ENCODE measurements at places on chromosomes 11 and 22.

GRCh38 chr22:47575291-47575690 is 812.8 kb downstream of the TBC1D22A start:
- DNase-seq, result no peak

- DNase-seq, result no peak
Measured at GRCh38 chr22:47328550-47329243, 566.2 kb downstream of the TBC1D22A start.

DNA sequence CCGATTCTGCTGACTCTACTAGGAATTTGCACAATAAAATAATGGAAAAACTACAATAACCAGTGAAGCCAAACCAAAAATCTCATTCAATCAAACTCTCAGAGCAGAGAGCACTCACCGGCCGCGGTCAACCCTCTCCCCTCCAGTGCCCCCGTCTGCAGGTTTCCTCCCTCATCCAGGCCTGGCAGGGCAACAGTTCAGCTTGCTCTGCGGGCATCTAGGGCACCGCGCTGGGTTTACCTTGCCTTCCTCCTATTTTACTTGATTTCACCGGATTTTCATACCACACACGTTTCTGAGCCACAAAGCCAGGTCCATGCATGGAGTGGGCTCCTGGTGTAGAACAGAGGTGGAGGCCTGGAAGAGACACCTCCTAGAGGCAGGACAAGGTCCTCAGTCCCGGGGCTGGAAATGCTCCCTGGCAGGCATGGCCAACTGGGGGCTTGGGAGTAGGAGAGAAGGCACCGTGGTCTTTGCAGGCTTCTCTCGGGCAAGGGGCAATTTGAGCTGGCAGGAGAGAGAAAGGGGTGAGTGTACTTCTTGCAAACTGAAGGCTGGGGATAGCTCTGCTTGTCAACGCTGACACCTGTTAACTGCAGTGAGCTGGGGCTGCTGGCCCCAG is 938.4 kb downstream of the BRD1 start:
- no peak for DNase-seq

DNA sequence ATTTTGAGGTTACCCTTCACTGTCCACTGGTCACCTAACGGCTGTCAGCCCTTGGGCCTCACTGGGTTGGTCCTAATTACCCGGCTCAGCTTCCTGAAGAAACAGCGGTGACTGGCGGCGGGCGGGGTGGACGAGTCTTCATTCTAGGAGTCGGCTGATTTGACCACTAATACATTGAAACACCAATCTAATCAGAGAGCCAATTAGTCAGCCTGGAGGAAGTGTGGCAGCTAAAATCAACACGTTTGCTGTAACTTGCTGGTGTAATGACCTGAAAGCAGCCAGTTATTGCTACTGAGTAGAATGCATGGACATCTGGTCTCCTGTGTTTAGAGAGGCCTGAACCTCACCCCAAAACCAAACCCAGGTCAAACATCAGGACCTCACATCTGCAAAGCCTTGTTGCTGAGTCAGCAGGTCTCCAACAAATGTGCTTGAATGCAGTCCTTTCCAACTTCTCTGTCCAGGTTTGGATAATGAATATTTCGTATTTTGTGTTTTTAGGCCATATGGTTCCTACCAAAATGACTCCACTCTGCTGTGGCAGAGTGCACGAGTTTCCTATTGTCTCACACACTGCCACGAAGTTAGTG is 496.4 kb downstream of the BRD1 start:
- DNase-seq, result no peak

- DNase-seq, result no peak
Measured at GRCh38 chr11:17502630-17503029, 26.0 kb upstream of the ABCC8 start.

GRCh38 chr11:202490-202889 is 4.7 kb downstream of the BET1L start:
- no peak for DNase-seq

GRCh38 chr11:3913921-3914320 is 58.5 kb downstream of the STIM1 start:
- no peak for DNase-seq

- DNase-seq, result no peak
Measured at GRCh38 chr11:86064220-86064803, 4.6 kb downstream of the PICALM start.

DNA sequence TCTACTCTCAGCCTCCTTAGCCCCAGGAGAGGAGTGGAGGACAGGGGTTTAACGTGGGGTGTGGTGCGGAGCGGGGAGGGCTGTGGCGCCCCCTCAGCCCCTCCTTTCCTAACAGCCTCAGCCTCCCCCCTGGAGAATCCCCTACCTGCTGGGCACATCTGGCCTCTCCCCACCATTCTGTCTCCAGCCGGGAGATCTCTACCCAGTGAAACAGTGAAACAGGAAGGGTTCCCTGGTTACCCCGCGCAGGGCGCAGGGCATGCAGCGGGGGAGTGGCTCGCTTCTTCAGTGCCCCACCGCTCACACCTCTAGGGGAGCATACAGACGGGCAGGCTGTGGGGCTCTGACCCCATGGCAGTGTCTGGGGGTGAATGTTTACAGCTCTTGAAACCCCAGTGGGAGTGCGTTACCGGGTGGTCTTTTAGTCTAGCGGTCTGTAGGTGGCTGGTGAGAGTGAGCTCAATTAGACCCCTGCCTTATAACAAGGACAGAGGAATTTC is 54.7 kb upstream of the CCDC188 start:
- no peak for DNase-seq

GRCh38 chr11:44568658-44569473 is 3.4 kb downstream of the CD82 start:
- DNase-seq, result no peak

- DNase-seq, result no peak
Measured at GRCh38 chr11:31477528-31478222, 31.7 kb downstream of the IMMP1L start.

- DNase-seq, result no peak
Measured at GRCh38 chr11:111967649-111968048, 30.5 kb downstream of the DIXDC1 start.

DNA sequence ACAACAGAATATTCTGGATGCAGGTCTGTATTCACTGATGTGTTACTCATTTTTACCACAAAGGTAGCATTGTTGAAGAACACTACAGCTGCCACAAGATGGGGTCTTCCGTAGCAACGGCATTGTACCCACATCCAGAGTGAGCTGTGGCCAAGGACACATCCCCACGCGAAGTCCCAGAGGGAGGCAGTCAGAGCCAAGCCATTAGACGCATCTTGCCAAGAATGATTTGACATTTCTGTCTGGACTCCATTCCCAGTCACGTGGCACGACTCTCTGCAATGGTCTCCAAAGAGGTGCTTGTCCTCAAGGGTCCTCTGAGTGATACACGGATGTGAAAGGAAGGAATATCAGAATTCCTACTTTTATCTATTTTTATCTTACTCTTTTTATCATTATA is 15.5 kb downstream of the OPCML start:
- no peak for DNase-seq

DNA sequence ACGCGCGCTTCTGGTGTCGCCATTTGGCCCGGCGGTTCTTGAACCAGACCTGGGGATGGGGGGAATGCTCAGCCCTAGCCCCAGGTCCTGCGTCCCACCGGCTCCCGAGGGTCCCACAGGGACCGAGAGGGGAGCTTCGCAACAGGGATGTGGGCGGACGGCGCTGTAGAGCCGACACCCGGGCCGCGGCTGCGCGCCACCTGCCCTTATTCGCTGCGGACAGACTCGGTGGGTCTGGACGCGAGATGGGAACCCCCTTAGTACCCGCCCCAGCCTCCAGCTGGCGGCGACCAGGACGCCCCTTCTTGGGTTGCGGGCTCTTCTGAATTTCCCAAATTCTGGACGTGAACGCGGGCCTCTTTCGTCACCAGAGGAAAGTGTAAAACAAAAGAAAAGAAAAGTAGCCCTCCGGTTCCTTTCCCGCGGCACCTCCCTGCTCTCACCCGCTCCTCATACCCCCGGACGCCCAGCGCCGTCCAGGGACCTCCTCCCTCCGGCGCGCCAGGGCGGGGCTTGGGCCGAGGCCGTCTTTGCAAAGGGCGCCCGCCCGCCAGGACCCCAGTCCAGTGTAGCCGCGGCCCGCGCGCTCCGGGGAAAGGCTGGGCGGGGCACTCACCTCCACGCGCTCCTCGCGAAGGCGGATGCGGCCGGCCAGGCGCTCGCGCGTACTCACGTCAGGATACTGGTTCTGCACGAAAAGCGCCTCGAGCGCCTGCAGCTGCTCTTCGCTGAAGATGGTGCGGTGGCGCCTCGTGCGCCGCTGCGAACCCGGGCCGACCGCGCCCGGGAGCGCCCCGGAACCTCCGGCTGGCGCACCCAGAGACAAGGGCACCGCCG is 827 bp downstream of the GSC2 start:
- DNase-seq, result no peak

DNA sequence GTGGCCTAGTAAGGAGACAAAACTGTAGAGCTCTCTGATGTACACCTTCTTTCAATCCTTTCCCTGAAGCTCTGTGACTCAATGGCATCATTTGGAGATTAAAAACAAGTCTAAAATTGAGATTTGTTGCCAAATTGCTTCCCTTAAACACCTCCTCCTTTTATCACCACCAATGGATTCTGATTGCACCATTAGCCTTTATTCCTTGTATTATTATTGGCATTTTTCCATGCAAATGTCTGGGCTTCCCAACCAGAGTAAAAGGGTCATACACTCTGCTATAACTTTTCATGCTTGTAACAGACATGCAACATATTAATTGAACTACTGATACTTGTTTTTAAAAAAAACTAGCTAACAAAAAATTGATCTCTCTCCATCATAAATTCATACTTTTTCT is 124.2 kb downstream of the CCDC34 start:
- DNase-seq, result no peak

- DNase-seq, result no peak
Measured at GRCh38 chr11:19951558-19952115, 208.6 kb downstream of the DBX1 start.

- no peak for DNase-seq
Measured at GRCh38 chr22:27223317-27224177, 566.2 kb downstream of the MIAT start.

GRCh38 chr11:45179686-45180178 is 33.3 kb downstream of the PRDM11 start:
- DNase-seq, result no peak

DNA sequence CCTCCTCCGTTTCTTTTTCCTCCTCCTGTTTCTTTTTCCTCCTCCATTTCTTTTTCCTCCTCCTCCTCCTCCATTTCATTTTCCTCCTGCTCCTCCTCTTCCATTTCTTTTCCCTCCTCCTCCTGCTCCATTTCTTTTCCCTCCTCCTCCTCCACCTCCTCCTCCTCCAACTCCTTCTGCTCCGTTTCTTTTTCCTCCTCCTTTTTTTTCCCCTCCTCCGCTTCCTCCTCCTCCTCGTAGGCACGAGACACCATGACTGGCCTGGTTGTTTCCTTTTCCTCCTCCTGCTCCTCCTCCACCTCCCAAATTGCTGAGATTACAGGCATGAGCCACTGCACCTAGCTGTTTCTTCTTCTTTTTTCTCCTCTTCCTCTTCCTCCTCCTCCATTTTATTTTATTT is 25.6 kb upstream of the DRICH1 start:
- DNase-seq, result no peak

- no peak for DNase-seq
Measured at GRCh38 chr22:48750826-48751440, 1076.7 kb downstream of the BRD1 start.

- DNase-seq, result no peak
Measured at GRCh38 chr11:84480131-84480530, 1147.0 kb downstream of the DLG2 start.

DNA sequence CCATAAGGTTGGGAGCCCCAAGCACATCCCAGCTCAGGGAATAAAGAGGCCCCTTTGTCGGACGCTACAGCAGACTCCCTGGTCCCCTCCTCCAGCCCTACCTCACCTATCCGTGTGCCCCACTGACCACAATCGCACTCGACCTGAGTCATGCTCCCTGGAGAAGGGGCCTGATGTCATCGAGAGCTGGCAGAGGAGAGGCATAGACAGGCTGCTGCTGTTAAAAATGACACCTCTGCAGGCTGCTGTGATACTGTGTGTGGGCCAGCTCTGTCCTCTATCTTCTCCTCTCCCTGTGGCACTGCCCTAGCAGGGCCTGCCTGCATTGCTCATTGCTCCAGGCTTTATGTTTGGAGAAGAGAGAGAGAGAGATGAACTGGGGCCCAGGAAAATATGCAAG is 123.4 kb upstream of the SYT13 start:
- no peak for DNase-seq

GRCh38 chr11:27358296-27358695 is 4.7 kb downstream of the CCDC34 start:
- DNase-seq, result no peak

- DNase-seq, result no peak
Measured at GRCh38 chr11:26144291-26144690, 187.6 kb upstream of the ANO3 start.

GRCh38 chr11:19181531-19182261 is 20.1 kb downstream of the CSRP3 start:
- DNase-seq, result no peak

DNA sequence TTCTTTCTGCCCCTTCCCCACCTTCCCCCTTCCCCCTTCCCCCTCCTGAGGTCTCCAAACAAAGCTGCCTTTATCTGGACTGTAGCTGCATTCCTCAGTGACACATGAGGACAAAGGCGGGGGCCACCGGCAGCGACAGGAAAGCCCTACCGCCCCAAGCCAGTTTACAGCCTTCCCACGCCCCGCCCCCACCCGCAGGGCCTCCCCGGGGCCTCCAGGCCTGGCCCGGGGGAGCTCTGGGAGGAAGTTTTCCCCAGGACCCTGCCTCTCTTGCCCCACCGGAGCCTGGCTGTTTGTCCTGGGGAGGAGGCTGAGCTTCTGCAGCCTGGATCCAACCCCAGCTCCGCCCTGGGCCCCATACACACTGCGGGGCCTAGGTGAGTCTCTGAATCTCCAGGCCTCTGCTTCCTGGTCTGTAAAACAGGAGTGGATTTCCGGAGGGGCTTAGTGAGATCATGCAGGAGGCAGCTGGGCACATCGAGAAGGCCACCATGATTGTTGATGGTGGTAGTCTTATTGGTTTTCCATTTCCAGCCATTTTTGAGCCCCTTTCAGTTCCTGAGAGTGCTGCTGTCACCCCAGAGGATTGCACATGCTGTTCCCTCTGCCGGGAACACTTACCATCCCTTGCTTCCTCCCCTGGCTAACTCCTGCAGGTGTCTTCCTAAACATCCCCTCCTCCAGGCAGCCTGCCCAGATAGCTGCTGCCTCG is 130.7 kb downstream of the MN1 start:
- DNase-seq, result peak; percentile 78

DNA sequence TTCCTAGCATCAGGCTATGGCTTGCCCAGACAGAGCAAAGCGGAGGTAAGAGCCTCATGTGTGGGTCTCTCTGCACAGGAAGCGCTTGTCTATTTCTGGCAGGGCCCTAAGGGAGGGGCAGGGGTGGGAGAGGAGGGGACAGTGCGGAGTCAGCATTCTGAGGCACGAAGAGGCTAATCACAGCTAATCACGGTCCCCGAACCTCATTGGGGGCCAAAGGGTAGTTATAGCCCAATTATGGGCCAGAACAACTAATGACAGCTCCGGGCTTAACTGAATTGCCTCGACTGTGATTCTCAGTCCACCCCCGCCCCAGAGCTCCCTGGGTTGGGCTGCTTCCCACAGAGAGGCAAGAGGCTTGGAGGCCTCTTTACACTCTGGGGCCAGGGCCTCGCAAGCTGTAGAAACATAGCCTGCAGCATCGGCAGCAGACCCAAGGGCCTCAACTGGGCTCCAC is 72.7 kb upstream of the PRDM11 start:
- no peak for DNase-seq

- no peak for DNase-seq
Measured at GRCh38 chr11:64135711-64136110, 30.2 kb downstream of the MACROD1 start.

GRCh38 chr11:84414920-84415319 is 1128.8 kb upstream of the CCDC90B start:
- DNase-seq, result no peak

GRCh38 chr22:50361688-50362087 is 18.6 kb downstream of the PPP6R2 start:
- DNase-seq, result no peak

GRCh38 chr11:27207025-27207650 is 155.9 kb downstream of the CCDC34 start:
- DNase-seq, result no peak

Data from H1 (cell line).